Kidney (tissue), 22 donors: ENCODE measurements at places on chromosomes 12 and 14. TPM values are rescaled to one million over a fixed set of nuclear protein-coding genes. Genes with fewer than 3 reads are reported as not detected.

- no peak overlapping the region for H3K4me3 ChIP-seq
- DNase-seq, result no peak
- peaks cover 6% of the 10 kb centered on the region for H3K4me1 ChIP-seq
- H3K27me3 ChIP-seq, result no peaks in the 10 kb centered on the region
These were observed 41.5 kb downstream of the ANO6 start for GRCh38 chr12:45257185-45257930.

GRCh38 chr14:102592763-102593060, 263 bp downstream of the RCOR1 start:
- DNase-seq, result no peak

Gene PLEKHD1
- 0.25 TPM for total RNA-seq

GRCh38 chr14:56000846-56001245, 117.4 kb upstream of the PELI2 start:
- H3K36me3 ChIP-seq, result no peaks in the 10 kb centered on the region
- no peaks in the 10 kb centered on the region for H3K27me3 ChIP-seq
- H3K4me1 ChIP-seq, result no peaks in the 10 kb centered on the region

DNA sequence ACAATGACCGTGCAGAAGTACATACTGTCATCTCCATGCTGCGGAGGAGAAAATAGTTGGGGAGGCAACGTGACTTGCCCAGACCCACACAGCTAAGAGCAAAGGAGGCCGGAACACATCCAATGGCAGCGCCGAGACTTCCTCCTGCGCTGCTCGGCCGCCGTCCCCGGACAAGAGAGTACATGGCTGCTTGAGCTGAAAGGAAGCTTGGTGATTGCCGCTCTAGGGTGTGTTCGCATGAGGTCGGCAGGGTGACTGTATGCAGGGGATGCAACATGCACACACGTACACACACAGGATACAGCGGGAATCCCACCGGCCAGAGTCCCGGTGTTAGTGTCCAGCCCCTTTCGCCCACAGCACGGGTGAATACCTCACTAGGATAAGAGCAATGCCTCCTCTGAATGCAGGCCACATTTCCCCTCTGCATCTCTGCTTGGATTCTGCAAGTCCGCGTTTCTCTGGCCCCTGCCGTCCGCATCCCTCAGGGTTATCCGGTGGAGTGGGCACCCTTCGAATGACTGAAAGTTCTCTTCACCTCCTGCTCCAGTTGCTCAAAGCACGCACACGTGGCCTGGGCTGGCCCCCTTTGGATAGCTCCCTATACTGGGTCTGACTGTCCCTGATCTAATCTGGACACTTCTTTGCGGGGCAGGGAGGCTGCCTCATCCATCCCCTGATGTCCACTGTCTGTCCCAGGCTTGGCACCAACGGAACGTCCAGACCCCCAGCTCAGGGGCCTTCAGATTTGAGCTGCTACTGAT, 78.8 kb downstream of the GSC start:
- H3K36me3 ChIP-seq, result no peaks in the 10 kb centered on the region
- H3K4me3 ChIP-seq, result no peak overlapping the region
- H3K27ac ChIP-seq, result no peak overlapping the region
- no peaks in the 10 kb centered on the region for H3K27me3 ChIP-seq
- no peaks in the 10 kb centered on the region for H3K4me1 ChIP-seq

- H3K4me1 ChIP-seq, result no peaks in the 10 kb centered on the region
- no peak overlapping the region for H3K27ac ChIP-seq
- H3K36me3 ChIP-seq, result no peaks in the 10 kb centered on the region
- no peak for DNase-seq
- no peaks in the 10 kb centered on the region for H3K27me3 ChIP-seq
These were observed 1755.7 kb upstream of the SEL1L start for GRCh38 chr14:83289390-83289789.

DNA sequence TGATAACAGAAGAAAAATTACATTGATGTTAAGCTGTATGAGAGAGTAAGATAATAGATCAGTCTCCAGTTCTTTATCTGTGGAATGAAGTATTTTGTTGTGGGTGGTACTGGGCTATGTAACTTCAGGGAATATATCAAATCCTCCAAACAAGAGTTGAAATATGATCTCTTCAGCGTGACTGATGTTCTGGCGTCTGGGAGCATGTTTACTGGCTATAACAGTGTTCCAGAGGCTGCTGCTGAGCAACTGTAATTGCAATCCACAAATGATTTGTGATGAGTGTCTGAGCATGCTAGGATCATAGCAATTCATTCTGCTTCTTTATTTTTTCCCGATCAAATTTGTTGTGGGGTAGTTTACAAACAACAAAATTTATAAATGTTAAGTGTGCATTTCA, 18.6 kb upstream of the CCDC198 start:
- no peaks in the 10 kb centered on the region for H3K27me3 ChIP-seq
- DNase-seq, result no peak
- H3K36me3 ChIP-seq, result no peaks in the 10 kb centered on the region
- H3K27ac ChIP-seq, result no peak overlapping the region
- no peak overlapping the region for H3K4me3 ChIP-seq
- H3K4me1 ChIP-seq, result peaks cover 3% of the 10 kb centered on the region

Gene ITPK1
- total RNA-seq, result 92.0 TPM

- H3K27ac ChIP-seq, result no peak overlapping the region
- DNase-seq, result no peak
- H3K4me3 ChIP-seq, result no peak overlapping the region
- H3K27me3 ChIP-seq, result no peaks in the 10 kb centered on the region
These were observed 1.3 kb downstream of the CLEC9A start for GRCh38 chr12:10031771-10032175.

Gene SIRT4
- 1.5 TPM for total RNA-seq

DNA sequence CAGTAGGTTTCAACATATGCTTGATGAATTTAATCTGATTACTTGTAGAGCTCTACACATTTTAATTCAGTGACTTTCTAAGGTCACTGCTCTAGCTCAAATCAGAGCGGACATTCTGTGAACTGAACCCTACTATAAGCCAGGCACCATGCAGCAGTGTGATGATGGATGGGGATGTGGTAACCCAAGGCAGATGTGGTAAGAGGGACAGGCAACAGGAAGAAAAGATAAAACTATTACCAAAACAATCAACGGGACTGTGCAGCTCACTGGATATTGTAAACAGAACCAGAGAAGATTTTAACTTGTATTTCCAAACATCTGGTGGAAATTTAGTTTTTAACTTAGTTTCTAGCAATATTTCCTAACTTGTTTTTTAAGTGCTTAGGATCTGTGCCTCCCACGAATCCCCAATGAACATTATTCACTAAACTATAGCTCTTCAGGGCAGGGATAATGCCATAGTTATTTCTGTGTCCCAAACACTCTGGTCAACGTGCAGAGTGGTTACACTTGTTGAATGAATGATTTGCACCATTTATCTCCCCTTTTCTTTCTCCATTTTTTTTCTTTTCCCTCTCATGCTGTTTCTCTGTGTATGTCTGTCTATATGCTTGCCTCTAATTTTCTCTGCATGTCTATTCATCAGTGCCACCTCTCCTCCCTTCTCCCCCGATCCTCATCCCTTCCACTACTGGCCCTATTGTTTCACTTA, 3.0 kb downstream of the ERO1A start:
- H3K36me3 ChIP-seq, result no peaks in the 10 kb centered on the region
- no peak overlapping the region for H3K27ac ChIP-seq
- H3K27me3 ChIP-seq, result no peaks in the 10 kb centered on the region
- H3K4me3 ChIP-seq, result no peak overlapping the region

DNA sequence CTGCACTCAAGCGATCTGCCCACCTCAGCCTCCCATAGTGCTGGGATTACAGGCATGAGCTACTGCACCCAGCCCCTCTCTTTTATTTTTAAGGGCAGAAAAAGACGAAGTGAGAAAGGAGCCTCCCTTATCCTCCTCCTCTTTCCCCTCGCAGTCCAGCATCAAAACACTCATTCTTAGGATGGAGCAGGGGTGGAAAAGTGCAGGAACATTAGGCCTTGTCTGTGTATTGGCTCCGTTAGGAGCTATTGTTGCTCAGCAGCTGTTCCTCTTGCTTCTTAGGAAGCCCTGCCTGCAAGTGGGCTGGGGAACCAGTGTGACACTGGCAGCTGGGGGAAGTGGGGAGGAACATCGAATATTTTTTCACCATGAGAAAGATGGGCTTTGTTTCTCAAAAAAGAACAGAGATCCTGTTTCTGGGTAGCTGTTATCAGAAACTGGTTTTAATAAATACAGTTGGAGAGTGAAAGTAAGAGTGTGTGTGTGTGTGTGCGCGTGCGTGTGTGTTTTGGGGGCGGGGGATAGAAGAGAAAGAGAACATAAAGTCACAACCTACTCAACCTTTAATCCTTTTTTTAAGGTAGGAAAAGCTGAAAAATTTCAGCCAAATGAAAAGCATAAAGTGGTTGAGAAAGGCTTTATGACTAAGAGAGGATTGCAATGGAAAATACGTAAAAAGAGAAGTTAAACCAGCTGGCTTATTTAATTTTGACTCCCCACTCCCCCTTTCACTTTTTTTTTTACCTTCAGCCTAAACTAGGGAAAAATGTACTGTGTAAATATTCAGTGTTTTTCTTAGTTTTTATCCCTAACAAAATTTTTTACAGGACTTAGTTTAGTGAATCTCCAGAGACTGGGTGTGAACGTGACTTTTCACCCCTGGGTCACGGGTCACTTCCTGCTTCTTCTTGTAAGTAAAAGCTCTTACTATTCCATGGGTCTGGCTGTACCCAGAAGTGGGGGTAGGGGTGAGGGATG, 197.2 kb upstream of the PLEKHG7 start:
- peak overlapping the region; percentile 3 for H3K4me3 ChIP-seq
- no peaks in the 10 kb centered on the region for H3K36me3 ChIP-seq
- no peak overlapping the region for H3K27ac ChIP-seq
- H3K4me1 ChIP-seq, result peaks cover 42% of the 10 kb centered on the region
- H3K27me3 ChIP-seq, result no peaks in the 10 kb centered on the region
- peak; percentile 80 for DNase-seq

Gene TRAFD1
- total RNA-seq, result 27.1 TPM

- H3K27ac ChIP-seq, result no peak overlapping the region
- H3K4me3 ChIP-seq, result no peak overlapping the region
These were observed 70.5 kb upstream of the CPSF6 start for GRCh38 chr12:69168828-69169227.

- peaks cover 20% of the 10 kb centered on the region for H3K4me1 ChIP-seq
- no peak overlapping the region for H3K27ac ChIP-seq
- H3K36me3 ChIP-seq, result no peaks in the 10 kb centered on the region
- no peak overlapping the region for H3K4me3 ChIP-seq
These were observed 43.3 kb downstream of the ACTN1 start for GRCh38 chr14:68935761-68936214.

DNA sequence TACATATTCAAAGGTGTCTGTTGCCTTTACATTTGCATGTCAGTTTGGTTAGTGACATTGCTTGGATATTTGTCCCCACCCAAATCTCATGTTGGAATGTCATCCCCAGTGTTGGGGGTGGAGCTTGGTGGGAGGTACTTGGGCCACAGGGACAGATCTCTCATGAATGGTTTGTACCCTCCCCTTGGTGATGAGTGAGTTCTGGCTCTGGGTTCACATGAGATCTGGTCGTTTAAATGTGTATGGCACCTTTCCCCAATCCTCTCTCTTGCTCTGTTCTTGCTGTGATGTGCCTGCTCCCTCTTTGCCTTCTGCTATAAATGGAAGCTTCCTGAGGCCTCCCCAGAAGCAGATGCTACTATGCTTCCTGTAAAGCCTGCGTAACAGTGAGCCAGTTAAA, 207.9 kb upstream of the DIO3 start:
- no peaks in the 10 kb centered on the region for H3K4me1 ChIP-seq
- H3K27ac ChIP-seq, result no peak overlapping the region
- no peaks in the 10 kb centered on the region for H3K36me3 ChIP-seq

Gene PRKD1
- 45.1 TPM for total RNA-seq

DNA sequence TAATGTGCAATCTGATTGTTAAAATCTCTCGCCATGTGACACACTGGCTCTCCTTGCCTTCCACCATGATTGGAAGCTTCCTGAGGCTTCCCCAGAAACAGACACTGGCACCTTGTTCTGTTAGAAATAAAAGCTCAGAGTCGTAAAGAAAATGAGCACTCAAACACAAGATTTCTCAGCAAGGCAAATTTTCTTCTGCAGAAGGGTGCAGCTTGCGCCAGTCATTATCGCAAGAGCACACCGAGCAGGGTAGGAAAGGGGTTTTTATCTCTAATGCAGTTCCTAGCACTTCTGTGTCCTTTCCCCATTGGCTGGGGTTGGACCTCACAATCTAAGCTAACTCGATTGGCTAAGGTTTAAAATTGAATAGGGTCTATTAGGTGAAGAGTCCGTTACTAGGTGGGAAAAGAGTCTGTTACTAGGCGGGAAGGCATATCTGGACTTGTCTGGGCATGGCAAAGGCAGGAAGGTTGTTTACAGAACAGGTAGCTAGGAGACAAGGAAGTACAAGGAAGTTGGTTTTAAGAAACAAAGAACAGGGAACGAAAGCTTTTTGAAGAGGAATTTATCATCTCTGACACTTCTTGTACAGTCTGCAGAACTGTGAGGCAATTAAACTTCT, 62.6 kb upstream of the BICD1 start:
- no peak for DNase-seq
- H3K27ac ChIP-seq, result no peak overlapping the region
- H3K27me3 ChIP-seq, result no peaks in the 10 kb centered on the region
- no peaks in the 10 kb centered on the region for H3K4me1 ChIP-seq
- H3K4me3 ChIP-seq, result no peak overlapping the region
